Renal cortex interstitium (tissue), 15 donors: ENCODE measurements at places on chromosomes 2 and 18.

- DNase-seq: no peak
These were observed 242.7 kb downstream of the ASXL3 start for GRCh38 chr18:33820517-33821371.

DNA sequence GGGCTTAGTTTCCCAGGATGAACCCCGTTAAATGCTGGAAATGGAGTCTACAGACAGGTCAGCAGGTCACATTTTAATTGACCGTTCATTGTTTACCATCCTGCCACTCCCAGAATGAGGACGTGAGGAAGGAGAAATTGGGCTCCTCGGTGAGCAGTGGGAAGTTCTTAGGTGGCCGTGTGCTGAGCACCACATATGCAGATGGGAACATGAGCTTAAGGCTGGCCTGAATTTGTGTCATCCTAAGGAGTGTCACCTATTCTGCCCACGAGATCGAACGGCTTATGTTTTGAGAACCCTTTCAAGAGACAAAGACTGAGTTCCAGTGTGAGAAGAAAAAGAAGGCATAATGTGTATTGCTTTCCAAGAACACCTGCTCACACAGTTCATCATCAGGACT is 234.4 kb upstream of the PXDN start:
- no peak for DNase-seq

DNA sequence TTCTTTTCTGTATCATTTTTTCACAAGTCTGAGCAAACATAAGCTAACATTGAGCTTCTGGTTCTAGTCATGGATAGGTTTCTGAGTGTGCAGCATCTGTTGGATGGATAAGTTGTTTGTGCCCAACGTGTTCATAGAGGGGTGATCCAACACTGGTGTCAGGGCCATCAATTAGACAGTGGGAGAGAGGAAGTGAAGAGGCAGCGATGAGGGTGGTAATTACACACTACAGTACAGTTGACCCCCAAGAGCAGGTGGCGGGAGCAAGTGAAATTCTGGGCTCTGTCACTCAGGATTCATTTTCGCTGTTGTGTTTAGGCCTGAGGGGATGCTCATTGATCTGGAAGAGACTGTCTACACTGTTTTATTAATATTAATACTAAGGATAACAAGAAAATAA is 180.0 kb upstream of the CXCR4 start:
- DNase-seq: no peak

GRCh38 chr18:9876867-9877654 is 8.7 kb upstream of the TXNDC2 start:
- no peak for DNase-seq

- no peak for DNase-seq
These were observed 32.9 kb upstream of the GCG start for GRCh38 chr2:162184821-162185450.

DNA sequence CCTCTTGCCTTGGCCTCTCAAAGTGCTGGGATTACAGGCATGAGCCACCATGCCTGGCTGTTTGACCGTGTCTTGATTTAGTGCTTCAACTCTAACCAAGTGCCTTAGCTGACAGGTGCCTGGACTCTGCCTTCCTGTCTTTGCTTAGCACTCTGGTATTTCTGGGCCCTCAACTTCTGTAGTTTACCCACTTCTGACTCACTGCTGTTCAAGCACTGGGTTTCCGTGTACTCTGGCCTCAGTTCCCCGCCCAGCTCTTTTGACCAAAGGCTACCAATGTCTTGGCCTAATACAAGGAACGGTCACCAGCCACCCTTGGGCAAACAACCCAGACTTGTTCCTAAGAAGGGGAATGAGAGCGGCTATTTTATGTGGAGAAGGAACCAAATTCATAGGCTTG is 35.7 kb upstream of the CABLES1 start:
- DNase-seq: no peak
